ENCODE measurements at places on chromosomes 5 and 9.

- no peak for DNase-seq
These were observed 73.4 kb upstream of the FBXW11 start for GRCh38 chr5:172079876-172080275.

GRCh38 chr5:38259809-38260160 is 1.4 kb downstream of the EGFLAM start:
- DNase-seq = no peak

- no peak for DNase-seq
These were observed 57.4 kb downstream of the NRG2 start for GRCh38 chr5:139985733-139986132.

- DNase-seq = no peak
These were observed 64.7 kb downstream of the UBE2R2 start for GRCh38 chr9:33881635-33882034.

- no peak for DNase-seq
These were observed 201.9 kb downstream of the ARHGAP26 start for GRCh38 chr5:142972064-142972570.

DNA sequence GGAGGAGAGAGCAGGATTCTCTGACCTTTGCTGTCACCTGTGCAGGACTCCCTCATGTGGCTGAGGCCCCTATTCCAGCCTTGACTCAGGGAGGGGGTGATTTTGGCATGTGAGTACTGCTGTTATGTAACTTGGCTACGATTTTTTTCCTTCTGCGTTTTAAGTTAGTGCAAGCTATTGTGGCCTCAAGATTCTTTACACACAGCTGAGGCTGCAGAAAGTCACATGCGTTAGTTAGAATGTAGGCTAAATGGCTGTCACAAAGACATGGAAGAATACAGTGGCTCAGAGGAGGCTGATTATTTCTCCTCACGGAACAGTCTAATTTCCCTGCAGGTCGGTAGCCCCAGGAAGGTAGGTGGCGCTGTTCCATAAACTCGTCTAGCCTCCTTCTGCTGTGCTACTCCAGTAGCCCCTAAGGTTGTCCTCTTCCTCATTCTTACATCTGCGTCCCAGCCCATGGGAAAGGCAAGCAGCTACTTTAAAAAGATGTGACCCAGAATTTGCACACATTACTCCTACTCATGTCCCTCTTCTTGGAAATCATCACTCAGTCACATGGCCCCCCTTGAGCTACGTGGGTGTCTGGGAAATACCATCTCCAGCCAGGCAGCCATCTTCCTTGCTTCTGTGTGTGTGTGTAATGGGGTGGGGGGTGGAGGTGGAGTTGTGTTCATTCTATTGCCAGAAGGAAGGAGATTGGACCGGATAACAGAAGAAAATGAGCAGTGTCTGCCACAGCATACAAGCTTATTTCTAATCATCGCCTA is 486.6 kb downstream of the CCDC171 start:
- DNase-seq = no peak

Data from stimulated activated CD8-positive, alpha-beta memory T cell treated with anti-CD3 and anti-CD28 coated beads, Interleukin-7, amount 100 ng/mL, for 1 hour (primary cell).